GM10248 (cell line): ENCODE measurements at places on chromosomes 2 and 18.

GRCh38 chr2:147521936-147522335 is 322.9 kb upstream of the ACVR2A start:
- DNase-seq, result no peak

GRCh38 chr2:113120861-113121260 is 6.5 kb upstream of the IL1RN start:
- DNase-seq, result no peak

GRCh38 chr2:27627963-27628766 is 647 bp downstream of the CCDC121 start:
- DNase-seq, result no peak

DNA sequence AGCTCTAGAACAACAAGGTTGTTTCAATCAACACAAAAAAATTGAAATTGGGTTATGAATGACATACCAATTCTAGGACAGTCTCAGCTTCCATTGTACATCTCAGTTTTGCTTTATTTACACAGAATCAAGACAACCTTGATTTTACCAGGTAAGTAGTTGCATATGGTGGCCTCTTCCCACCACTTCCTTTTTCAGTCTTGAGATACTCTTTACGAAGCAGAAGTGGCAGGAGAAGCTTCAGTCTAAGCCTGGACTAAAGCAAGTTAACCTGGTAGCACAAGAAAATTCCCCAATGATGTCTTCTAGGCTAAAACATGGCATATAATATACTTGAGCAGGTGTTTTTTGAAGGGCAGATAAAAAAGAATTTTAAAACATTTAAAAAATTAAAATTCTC is 10.7 kb upstream of the FAM136A start:
- DNase-seq, result no peak

DNA sequence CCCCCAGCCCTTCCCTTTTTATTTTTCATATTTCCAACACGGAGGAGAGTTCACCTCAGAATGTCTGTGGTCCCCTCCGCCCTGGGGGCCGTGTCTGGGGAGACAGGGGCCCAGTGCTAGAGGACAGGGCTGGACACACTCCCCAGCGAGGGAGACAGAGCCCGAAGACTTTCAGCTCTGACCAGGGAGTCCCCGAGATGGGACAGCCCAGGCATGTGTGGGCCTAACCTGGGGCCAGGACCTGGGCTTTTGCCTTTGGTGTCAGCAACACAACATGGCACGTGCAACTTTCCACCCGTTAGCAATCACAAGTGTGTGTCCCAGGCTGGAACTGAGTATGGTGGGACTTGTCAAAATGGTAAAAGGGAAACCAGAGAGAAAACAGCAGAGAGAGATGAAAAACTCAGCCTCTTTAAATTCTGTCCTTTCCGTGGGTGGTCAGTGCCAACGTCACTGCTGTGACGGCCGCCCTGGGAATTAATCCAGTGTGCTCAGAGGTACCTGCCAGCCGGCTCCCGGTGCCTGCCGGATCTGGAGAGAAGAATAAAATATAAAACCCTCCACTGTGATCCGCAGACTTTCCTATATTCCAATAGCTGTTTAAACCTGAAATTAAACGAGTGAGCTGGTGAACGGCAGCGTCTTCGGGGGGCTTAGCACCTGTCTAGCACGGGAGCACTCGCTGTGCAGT is 245.8 kb downstream of the EIPR1 start:
- no peak for DNase-seq

- no peak for DNase-seq
These were observed 147.0 kb downstream of the MBD5 start for GRCh38 chr2:148167855-148168254.

GRCh38 chr2:2572393-2573204 is 241.5 kb upstream of the MYT1L start:
- DNase-seq, result no peak

- no peak for DNase-seq
These were observed 3.1 kb upstream of the MSGN1 start for GRCh38 chr2:17813010-17813741.

DNA sequence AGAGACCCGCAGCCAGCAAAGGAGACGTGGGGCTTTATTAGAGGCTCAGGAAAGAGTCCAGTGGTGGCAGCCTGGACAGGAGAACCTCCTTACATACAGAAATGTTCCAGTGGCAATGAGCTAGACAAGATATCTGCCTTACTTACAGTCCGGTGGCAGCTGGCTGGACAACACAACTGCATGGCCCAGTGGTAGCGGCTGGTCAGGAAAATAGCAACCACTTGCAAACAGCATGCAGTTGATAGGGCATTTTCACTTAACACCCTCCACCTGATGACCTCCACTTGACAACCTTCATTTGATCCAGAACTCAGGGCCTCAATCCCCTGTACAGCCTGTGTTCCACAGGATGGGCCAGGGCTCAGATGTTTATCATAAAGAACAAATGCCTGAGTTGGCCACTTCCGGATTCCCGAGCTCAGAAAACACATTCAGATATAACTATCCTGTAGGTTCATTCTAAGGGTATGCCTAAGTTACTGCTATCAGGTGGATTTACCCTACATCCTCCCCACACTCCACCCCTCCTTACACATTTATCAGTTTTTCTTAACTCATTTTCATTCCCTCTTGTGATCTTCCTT is 63.3 kb upstream of the ITPRID2 start:
- DNase-seq, result no peak

DNA sequence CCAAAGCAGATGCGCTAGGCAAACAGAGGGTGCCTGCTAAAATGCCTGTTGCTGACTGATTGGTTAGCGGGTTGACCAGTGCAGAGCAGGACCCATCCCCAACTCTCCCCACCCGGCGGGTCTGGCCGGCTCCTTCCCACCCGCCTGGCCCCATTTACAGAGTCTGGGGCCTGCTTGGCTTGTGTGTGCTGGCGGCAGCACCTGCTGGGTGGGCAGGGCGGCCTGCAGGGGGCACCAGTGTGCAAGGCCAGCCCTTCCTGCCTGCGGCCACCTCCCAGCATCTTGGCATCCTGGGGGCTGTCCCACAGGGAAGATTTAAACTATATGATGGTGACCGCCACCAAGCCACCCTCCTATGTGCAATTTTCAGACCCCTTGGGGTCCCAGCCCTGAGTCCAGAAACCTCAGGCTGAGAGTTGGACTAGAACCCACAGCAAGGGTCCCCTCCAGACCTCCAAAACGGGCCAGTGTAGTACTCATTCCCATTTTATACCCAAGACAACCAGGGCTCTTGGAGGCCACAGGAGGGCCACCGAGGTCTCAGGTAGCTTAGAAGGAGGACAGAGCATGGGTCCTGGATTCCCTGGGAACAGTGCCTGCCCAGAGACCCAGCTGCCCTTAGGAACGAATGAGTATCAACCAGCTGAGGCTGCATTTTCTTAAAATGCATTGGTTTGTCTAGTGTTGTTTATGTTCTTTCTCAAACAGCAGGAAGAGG is 173.6 kb downstream of the SMAD7 start:
- DNase-seq, result peak; percentile 91

DNA sequence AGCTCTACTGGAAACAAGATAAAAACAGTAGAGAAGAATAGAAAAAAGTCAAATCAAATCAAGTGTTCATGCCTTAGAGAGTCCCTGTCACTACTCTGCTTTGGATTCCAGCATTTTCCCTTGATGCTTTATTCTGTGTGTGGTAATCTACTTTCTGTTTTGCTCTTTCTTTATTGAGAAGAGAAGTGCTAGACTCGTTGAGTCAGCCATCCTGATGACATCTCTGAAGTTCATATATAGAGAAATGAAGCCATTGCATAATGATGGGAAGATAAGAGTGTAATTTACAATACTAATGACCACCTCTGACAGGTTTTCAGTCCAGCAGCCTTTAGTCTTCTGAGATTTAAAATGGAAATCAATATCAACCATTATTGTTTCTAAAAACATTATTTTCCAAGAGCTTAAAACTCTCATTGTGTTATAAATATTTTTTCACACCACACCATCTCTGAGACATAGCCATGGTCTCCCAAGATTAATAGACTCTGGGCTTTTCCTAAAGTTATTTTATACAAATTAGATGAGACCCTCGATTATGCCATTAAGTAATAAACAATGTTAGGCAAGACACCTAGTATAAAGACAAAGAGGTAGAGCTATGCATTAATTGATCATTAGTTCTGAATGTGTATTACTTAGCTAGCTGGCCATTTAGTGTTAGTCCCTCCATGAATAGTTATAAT is 679.0 kb upstream of the ACVR2A start:
- no peak for DNase-seq
